ENCODE measurements at places on chromosomes 5 and 9.

DNA sequence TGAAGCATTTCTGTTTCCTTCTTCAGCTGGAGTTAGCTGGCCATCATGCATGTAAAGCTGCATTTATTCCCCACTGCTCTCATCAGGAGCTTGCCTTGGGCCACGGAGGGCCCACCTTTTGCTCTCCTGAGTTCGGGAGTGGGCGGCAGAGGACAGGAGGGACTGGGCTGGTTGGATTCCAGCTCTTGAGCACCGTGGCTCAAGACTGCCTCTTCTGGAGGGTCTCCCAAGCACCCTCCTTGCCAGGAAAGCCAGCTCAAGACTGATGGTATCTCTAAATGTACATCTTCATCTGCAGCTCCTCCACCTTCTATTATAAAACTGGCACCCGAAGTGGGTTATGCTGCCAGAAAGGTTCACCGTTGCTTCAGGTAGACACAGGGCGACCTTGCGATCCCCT is 399.6 kb upstream of the IRX1 start:
- DNase-seq: no peak

DNA sequence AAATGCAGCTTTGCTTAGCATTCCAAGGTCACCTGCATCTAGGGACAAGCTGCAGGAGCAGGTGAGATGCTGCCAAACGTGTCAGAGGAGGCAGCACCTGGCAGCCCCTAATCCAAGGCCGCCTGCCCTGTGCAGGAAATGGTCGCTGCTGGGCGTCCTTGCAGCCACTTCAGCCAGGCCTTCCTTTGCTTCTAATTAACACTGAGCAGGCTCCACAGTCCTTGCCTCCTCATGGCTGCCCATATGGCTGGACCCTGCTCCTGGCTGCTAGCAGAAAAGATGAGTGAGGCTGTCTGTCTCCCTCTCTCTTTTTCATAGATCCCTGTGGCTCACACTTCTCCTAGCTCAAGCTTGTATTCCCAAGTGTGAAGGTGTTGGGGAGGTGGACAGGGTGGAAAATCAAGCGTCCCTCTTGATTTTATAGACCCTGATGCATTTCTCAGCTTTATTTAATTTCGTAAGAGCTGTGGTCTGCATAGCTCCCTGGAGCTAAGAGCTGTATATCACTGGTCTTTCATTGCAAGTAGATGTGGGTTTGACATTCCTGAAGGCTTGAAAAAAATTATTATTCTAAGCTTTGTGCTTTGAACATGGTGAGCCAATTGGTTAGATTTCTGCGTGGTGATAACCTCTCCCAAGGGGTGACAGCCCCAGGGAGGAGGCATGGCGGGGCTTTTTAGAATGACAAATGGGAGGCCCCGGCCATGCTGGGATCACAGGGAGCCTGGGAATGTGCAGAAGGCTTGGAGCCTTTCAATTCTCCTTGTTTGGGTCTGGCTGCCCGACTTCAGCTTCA is 193.8 kb downstream of the SLIT3 start:
- DNase-seq: no peak

DNA sequence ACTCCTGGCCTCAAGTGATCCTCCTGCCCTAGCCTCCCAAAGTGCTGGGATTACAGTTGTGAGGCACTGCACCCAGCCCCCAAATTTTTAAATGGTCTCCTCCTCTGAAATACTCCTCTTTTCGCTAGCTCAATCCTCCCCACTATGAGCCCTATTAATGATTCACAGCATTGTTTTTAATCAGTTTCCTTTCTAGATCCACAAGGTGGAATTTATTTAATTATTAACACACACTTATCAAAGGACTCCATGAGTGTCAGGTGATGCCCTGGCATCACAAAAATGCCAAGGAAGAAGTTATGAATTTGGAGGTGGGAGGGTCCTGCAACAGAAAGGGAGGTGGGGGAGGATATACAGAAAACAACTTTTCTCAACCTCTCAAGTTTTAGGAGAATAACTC is 806.5 kb downstream of the PRELID2 start:
- no peak for DNase-seq

GRCh38 chr9:115367780-115368525 is 250.0 kb upstream of the TNC start:
- no peak for DNase-seq

DNA sequence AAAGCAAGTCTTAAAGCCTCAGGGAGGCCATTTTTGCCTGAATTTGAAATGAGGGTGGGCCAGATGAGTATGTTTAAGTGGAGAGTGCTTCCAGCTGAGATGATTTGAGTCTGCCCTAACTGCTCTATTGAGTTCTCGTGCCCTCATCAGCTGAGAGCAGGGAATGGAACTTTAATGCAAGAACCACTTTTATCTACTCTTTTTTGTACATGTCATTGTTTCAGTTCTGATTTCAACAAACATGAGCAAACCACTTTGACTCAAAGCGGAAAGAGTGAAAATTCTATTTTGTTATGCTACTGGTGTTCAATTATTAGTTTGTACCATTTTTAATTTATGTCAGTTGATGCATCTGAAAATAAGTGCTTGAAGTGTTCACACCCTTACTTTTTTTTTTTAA is 35.8 kb downstream of the DCAF10 start:
- no peak for DNase-seq

GRCh38 chr5:174166231-174167079 is 120.9 kb downstream of the NSG2 start:
- DNase-seq: no peak

DNA sequence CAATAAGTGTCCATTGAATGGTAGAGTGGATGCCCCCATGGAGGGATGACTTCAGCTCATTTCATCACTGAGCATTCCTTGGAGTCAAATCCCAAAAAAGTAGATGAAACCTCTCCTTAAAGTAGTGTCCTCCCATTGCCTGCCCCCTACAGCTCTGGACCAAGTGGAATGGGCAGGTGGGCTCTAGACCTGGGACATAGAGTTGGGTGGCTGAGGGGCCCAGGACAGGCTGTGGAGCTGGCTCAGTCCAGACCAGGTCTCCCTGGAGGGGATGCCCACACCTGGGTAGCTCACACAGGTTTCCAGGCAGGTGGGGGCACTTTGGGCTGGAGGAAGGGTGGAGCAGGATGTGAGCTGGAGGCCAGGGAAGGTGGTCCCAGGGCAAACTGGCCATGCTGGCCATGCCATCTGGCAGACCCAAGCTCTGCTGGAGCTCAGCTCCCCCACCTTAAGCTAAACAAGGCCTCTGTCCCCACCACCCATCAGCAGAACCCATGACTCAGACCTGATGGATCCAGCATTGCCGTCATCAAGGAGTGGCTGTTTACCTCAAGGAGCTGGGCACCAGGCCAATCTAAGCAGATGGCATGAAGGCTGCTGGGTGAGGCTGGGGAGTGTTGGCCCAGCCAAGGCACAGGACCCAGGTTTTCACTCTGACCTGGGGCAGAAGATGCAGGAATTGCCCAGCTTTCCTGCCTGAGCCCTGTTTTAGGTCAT is 6.2 kb upstream of the SPINK4 start:
- DNase-seq: peak; percentile 84

- DNase-seq: no peak
These were observed 33.9 kb downstream of the FTMT start for GRCh38 chr5:121885630-121886029.

GRCh38 chr9:20358207-20358606 is 264.1 kb downstream of the MLLT3 start:
- DNase-seq: no peak

DNA sequence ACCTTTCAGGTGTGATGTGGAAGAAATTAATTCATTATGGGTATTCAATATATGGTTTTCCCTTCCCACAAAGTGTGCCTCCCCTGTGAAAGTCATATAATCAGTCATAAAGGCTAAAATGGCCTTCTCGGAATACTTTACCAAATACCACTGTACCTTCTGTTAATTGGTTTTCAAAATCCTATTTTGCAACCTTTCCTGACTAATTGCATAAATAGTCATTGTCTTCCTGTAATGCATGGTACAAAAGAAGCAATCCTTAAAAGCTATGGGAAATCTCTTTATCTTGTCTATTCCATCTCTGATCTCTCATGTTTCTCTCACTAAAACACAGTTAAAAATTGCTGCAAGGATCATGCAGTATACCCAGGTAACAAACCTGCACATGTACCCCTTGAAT is 44.3 kb upstream of the UGCG start:
- DNase-seq: no peak

- DNase-seq: peak; percentile 92
These were observed 6.0 kb upstream of the NIPBL start for GRCh38 chr5:36870399-36871040.

GRCh38 chr9:109328978-109329637 is 8.2 kb upstream of the EPB41L4B start:
- peak; percentile 24 for DNase-seq
